ENCODE measurements at places on chromosomes 11 and 22.

DNA sequence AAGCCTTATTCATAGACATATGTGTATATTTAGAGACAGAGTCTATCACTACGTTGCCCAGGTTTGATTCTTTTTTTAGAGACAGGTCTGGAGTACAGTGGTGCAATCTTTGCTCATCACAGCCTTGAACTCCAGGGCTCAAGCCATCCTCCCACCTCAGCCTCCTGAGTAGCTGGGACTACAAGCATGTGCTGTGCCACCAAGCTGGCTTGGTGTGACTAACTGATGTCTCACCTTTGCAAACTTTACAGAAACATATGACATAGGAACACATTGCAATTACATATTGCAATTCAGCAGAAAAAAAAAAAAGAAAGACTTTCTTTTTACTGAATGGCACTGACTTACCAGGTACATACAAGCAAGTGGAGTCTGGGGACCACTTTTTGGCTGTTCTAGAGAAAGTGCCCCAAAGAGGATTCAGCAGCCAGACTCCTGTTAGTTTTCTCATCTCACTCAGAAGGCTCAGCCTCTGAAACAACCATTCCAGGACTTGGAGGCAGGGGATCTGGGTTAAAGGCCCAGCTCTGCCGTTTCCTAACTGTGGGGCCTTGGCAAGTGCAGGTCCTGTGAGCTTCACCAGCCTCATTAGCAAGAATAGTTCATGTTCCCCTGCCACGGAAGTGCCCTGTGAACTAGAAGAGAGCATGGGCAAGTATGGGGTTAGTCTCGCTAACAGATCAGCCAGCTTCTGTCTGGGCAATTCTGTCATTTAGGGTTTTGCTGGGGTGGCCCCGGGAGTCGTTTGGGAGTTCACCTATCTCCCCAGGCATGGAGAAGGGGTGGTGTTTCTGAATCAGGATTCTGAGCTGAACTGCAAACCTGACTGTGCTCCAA lies 11.3 kb upstream of the NFAM1 start:
- no peak for DNase-seq

DNA sequence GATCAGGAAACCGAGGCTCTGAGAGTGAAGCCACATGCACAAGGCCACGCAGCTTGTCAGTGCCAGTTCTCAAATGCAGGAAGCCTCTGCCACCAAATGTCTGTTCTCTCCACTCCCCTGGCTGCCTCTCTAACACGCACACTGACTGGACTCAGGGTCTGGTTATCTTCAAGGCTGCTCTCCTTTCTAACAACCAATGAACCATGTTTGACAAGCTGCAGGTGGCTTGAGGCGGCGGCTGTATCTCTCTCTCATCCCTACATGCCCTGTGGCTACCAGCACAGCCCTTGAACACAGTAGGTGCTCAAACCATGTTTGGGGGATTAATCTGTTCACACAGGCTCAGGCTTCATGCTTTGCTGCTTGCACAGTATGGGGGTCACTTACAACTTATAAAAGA lies 23.7 kb downstream of the MFNG start:
- DNase-seq = no peak

- DNase-seq = peak; percentile 88
Observed at GRCh38 chr11:128764424-128765095, 70.7 kb downstream of the FLI1 start.

DNA sequence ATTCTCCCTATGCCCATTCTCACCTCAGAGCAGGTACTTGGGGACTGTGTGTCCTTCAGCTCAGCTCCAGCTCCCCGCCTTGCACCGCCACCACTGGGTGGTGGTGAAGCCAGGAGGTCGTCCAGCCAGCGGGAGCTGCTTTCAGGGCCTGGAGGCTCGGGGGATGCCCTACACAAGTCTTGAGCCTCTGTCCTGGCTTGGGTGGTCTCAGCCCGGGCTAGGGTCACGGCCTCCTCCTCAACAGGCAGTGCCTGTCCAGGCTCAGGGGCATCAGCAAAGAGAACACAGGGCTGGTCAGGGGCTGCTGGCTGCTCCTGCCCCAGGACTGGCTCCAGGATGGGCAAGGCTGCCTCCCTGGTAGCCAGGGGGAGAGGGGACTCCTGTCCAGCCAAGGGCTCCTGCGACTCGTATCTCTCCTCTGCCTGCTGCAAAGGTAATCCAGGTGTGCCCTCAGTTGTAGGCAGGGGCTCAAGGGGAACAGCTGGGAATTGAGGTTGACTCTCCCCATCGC lies 12.2 kb downstream of the TNKS1BP1 start:
- no peak for DNase-seq

DNA sequence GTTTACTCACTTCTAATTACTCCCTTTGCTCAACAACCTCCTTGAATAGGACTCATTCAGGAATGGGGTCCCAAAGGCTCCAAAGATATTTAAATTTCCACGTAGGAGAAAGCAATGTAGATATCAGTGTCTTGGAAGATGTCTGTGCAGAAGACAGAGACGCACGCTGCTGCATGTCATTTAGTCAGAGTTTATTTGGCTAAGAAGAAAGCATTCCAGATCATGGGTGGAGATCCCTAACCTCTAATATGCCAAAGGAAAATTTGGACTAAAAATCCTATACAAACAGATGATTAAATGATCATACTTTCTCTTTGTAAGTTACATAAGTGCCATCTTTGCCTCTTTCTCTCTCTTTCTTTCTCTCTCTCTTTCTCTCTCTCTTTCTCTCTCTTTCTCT lies at the start of gene OR10D3:
TSS of gene OR10D3 (plus strand) at position 278 of the 400 bp plus-strand sequence. CDS start 1,925 bp downstream, outside the sequence.
- no peak for DNase-seq

DNA sequence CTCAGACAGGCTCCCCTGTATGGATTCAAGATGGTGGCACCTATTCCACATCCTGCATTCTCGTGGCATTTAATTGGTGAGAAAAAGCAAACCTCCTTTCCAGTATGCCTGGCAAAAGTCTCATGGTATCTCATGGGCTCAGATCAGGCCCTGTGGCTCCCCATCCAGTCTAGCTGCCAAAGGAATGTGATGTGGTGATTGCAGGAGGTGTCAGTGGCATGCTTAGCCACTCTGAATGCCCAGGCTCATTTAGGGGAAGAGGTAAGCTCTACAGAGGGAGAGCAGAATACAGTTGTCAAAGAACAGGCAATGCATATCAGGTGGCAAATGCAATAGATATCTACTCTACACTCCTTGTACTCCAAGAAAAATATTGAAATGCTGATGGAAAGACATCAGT lies 146.7 kb downstream of the SPATA19 start:
- DNase-seq = no peak

- DNase-seq = no peak
Observed at GRCh38 chr11:10388574-10388973, 66.5 kb upstream of the AMPD3 start.

DNA sequence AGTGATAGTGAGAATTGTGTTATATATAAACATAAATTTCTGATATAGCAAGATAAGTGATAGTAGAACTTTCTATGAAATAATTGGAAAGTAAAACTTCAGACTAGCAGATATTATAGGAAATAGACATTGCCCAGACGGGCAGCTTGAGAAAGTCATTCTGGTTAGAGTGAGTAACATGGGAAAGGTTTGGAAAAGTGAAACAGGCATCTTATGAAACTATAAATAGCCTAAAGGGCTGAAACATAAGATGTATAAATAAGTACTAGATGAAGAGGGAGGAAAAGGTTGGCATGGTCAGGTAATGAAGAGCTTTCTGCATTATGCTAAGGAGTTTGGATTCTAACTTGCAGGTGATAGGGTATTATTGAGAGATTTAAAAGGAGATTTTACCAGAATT lies 101.3 kb downstream of the DYNC2H1 start:
- no peak for DNase-seq

DNA sequence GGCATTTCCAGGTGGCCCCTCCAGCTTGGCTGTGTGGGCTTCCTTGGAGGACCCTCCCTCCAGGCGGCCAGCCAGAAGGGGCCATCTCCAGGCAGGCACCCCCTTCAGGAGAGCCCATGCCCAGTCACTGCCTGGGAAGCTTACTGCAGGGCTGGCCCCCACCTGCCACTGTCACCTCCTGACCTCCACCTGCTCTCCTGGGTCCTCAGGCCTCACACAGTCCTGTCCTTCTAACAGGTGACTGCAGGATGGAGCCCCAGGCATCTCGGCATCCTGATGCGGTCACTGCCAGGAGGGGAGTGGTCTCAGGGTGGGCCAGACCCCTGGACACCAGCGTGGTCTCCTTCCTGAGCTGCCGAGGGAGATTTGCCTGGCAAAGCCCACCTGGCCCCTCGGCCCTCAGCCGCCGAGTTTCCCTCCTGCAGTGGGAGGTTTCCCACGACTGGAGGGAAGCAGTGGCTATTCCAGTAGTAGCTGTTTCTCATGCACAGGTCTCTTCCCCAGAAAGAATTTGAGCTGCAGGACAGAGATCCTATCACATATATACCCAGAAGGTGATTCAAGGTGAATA lies 13.0 kb downstream of the TBX1 start:
- no peak for DNase-seq

GRCh38 chr11:122516686-122517085 lies 138.8 kb upstream of the UBASH3B start:
- DNase-seq = no peak

GRCh38 chr11:36540998-36541397 lies 26.8 kb upstream of the RAG1 start:
- DNase-seq = no peak

GRCh38 chr11:133381761-133382130 lies 150.6 kb downstream of the OPCML start:
- DNase-seq = no peak

DNA sequence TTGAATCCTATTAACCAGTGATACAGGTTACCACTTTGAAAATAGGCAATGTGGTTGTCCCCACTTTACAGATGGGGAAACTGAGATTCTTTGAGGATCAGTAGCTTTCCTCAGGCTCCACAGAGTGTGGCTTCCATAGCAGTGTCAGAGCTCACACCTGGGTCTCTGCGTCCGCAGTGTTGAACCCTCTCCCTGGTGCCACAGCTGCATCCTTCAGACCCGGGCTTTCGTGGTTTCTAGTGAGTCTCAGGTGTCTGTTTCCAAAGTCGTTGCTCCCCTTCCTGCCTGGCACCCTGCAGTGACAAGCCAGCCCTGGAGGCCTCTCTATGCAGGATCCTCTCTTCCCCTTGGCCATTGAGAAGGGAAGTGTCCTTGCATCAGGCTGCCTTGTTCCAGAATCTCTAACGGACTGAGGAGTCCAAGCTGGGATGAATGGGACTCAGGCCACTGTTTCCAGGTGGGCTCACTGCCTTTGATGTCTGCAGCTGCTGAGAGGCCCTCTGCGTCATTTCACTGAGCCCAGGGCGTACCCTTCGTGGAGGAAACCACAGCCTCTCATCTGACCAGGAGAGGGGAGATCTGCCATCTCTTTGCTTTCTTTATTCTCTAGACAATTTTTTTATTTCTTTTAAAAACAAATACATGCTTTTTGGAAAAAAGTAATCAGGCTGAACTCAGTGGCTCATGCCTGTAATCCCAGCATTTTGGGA lies 48.4 kb upstream of the MICAL2 start:
- DNase-seq = no peak

- DNase-seq = no peak
Observed at GRCh38 chr11:117489999-117490679, 162.5 kb downstream of the CEP164 start.

GRCh38 chr11:13030857-13031256 lies 21.7 kb downstream of the RASSF10 start:
- DNase-seq = no peak

GRCh38 chr11:2220173-2220771 lies 48.7 kb upstream of the TH start:
- no peak for DNase-seq

GRCh38 chr22:49236541-49237075 lies 591.1 kb downstream of the BRD1 start:
- DNase-seq = no peak

- no peak for DNase-seq
Observed at GRCh38 chr11:88807349-88807748, 258.4 kb downstream of the GRM5 start.

DNA sequence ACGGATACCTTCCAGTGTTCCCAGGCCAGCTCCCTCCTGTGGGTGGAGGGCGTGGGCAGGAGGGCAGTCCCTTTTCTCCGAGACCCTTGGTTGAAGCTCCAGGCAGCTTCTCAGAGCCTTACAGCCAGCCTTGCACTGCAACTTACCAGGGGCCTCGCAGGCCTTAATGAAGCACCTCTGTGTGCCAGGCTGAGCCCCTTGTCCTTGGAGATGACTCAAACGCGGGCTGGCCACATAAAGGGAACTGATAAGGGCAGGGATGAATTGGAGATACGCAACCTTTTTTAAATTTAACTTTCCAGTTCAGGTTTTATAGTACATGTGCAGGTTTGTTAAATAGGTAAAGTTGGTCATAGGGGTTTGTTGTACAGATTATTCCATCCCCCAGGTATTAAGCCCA lies 72.7 kb downstream of the WNT7B start:
- no peak for DNase-seq

DNA sequence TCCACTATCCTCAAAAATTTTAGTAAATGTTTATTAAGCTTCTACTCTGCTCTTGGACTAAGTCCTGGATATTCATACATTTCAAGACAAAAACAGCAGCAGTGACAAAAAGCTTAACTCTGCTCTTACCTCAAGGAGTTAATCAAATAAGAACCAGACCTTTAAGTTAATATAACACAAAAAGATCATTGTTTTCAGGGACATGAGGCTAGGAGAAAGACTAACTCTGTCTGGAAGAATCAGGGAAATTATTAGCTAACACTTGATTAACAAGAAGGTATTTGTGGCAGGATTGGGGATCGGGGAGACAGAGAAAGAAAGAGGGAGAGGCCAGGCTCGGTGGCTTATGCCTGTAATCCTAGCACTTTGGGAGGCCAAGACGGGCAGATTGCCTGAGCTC lies 74.4 kb downstream of the PPP2R1B start:
- DNase-seq = no peak

GRCh38 chr11:128417607-128418324 lies 169.6 kb downstream of the ETS1 start:
- DNase-seq = no peak

DNA sequence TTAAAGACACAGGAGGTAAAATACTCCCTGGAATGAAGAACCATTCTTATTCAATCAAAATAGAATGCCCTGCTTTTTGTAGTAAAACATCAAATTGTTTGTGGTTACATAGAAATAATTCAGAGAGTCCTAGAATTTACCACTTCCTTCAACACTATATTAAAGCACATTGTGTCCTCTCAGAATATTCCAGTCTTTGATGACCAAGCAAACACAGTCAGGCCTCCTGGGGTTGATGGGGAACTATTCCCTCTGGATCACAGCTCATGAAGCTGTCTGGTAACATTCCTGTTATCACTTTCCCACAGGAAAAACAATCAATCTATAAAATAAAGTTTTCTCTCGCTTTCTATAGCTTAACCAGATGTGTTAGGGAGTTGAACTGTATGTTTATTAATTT lies 389.3 kb downstream of the KCNA4 start:
- DNase-seq = no peak

GRCh38 chr11:121207485-121208115 lies 85.0 kb upstream of the SC5D start:
- no peak for DNase-seq

DNA sequence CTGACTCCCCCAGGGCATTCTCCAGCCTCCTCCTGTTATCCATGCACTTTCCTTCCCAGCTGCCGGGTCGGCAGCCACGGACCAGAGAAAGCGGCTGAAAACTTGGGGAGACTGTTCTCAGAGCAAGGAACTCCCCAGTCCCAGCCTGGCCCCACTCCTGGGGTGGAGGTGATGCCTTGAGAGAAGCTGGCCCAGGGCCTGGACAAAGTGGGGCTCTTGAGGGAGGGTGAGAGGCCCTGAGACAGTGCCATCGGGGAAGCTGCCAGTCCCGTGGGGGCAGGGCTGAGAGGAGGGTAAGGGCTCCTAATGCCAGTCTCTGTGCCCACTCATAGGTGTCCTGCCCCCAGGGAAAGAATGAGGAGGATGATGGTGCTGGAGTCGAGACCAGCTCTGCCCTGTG lies 53.8 kb downstream of the FLRT1 start:
- no peak for DNase-seq
